Fibroblast of the aortic adventitia (primary cell): ENCODE measurements at places on chromosomes 5 and 9. TPM values are rescaled to one million over a fixed set of nuclear protein-coding genes. Genes with fewer than 3 reads are reported as not detected.

Gene ADAMTSL1
- 41.8 and 179 TPM in 2 replicates for total RNA-seq

Gene GPR150
- total RNA-seq, result 0.27 and 0.98 TPM in 2 replicates

Gene MAMDC2
- total RNA-seq, result 0.45 and 2.8 TPM in 2 replicates

Gene PCDHB1
- not detected in 2 replicates for total RNA-seq

Gene PCAT7
- 0.09 TPM in 1 of 2 replicates, not detected in the other for total RNA-seq

Gene MLANA
- not detected in 2 replicates for total RNA-seq

Gene GFPT2
- 54.4 and 69.8 TPM in 2 replicates for total RNA-seq

Gene ACTL7A
- total RNA-seq, result not detected in 2 replicates

Gene NR5A1
- not detected in 2 replicates for total RNA-seq

Gene RMRP
- 966 and 30,763 TPM in 2 replicates for total RNA-seq

Gene ROPN1L
- total RNA-seq, result 0.63 TPM in 1 of 2 replicates, not detected in the other

Gene OTP
- not detected in 2 replicates for total RNA-seq

Gene EIF4EBP3
- total RNA-seq, result 0.74 and 4.7 TPM in 2 replicates

Gene SLC34A3
- total RNA-seq, result not detected in 2 replicates

Gene DOCK8
- 0.08 and 0.18 TPM in 2 replicates for total RNA-seq

Gene GPR151
- not detected in 2 replicates for total RNA-seq

Gene AFAP1L1
- total RNA-seq, result 2.3 and 10.8 TPM in 2 replicates

Gene ZNF354B
- 9.8 and 19.6 TPM in 2 replicates for total RNA-seq

Gene OCLN
- total RNA-seq, result 1.1 and 3.0 TPM in 2 replicates

Gene LPAR1
- 39.2 and 265 TPM in 2 replicates for total RNA-seq

Gene ARL14EPL
- 0.18 TPM in 1 of 2 replicates, not detected in the other for total RNA-seq

Gene VCAN
- 455 and 1,493 TPM in 2 replicates for total RNA-seq

Gene CORO2A
- total RNA-seq, result 0.36 and 0.57 TPM in 2 replicates

Gene WDR31
- total RNA-seq, result 0.33 and 2.4 TPM in 2 replicates

Gene BHMT2
- 5.0 and 6.8 TPM in 2 replicates for total RNA-seq

Gene FOXD4L5
- total RNA-seq, result under 0.01 TPM in 1 of 2 replicates, not detected in the other

Gene IL9
- not detected in 2 replicates for total RNA-seq

Gene TOMM5
- total RNA-seq, result 58.5 and 181 TPM in 2 replicates

Gene LRRC8A
- total RNA-seq, result 19.6 and 50.6 TPM in 2 replicates

Gene ANXA2R
- 3.0 and 3.4 TPM in 2 replicates for total RNA-seq

Gene RELL2
- 2.6 and 6.6 TPM in 2 replicates for total RNA-seq

Gene SPINK7
- total RNA-seq, result 0.41 TPM in 1 of 2 replicates, not detected in the other

Gene WDR41
- total RNA-seq, result 81.3 and 380 TPM in 2 replicates

Gene SLC6A19
- not detected in 2 replicates for total RNA-seq

Gene AJM1
- 1.1 and 1.3 TPM in 2 replicates for total RNA-seq

Gene ZNF883
- total RNA-seq, result 4.3 and 4.4 TPM in 2 replicates
